C1 segment of cervical spinal cord (tissue), 14 donors: ENCODE measurements at places on chromosomes 5 and 9.

GRCh38 chr9:18739127-18739526 lies 265.2 kb downstream of the ADAMTSL1 start:
- no peak for DNase-seq

GRCh38 chr5:124733329-124733650 lies 13.1 kb downstream of the ZNF608 start:
- no peak for DNase-seq

- DNase-seq = no peak
Observed at GRCh38 chr5:179923436-179923835, 15.7 kb upstream of the TBC1D9B start.

DNA sequence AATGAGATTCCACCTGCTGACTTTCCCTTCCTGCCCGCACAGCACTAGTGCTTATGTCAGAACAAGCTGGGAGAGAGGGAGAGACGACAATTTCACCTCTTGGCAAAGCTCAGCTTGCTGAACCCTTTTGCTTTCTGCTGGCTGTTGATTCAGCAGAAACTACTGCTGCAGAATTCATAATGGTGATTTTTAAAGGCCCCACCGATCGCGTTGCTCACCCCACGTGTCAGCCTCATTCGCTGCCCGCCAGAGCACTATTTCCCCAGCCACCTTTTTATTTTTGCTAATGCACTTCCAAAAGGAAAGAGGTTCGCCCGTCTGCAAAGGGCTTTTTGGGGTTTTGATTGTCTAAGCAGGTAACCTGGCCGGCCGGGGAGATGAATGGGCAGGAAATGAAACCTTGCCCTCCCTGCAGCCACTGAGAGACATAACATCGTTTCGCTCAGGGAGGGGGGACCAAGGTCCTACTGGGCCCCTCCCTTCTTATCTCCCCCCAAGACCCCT lies 1.3 kb downstream of the PPP2R2B start:
- peak; percentile 9 for DNase-seq

DNA sequence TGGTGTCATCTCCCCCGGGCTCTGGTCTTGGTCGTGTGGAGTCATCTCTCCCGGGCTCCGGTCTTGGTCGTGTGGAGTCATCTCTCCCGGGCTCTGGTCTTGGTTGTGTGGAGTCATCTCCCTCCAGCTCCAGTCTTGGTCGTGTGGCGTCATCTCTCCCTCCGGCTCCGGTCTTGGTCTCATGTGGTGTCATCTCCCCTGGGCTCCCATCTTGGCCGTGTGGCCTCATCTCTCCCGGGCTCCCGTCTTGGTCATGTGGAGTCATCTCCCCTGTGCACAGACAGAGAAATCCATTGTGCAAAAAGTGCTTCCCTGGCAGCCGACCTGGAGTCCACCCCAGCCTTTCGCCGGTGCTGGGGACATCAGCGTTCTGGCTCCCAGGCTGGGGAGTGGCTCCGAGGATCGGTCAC lies 91.1 kb upstream of the CACNA1B start:
- DNase-seq = no peak

DNA sequence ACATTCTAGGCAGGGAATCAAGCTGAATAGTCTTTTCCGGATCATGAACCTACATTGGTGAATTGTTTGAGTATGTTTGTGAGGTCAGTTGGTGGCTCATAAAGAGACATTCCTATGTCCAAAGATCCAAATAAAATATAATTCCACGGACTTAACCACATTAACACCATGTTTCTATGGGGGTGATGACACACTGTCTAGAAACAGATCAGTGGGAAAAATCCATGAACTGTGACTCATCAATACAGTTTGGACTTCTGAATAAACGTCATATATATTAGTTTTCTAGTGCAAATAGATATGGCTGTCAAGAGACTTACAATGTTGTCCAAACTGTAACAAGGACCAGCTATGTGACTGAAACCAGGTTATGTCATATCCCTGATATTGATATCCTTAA lies 509.9 kb upstream of the TYRP1 start:
- DNase-seq = no peak

GRCh38 chr9:37005517-37006140 lies 28.4 kb downstream of the PAX5 start:
- DNase-seq = no peak

DNA sequence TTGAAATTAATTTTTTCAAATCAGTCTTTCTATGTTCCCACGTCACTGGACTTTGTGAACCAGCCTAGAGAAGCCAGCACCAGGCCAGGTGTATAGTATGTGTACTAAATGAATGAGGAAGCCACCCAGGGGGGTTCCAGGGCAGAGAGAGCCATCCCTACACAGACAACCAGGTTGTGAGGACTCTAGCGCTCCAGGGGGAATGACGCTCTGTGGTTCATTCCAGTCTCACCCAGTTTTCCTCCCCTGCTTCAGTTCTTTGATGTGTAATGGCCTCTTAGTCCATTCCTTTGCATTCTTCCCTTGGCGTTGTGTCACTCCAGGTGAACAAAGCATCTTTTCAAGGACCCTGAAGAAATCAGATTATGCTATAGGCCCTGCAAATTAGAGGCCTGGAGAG lies 330.6 kb downstream of the NSG2 start:
- DNase-seq = no peak

DNA sequence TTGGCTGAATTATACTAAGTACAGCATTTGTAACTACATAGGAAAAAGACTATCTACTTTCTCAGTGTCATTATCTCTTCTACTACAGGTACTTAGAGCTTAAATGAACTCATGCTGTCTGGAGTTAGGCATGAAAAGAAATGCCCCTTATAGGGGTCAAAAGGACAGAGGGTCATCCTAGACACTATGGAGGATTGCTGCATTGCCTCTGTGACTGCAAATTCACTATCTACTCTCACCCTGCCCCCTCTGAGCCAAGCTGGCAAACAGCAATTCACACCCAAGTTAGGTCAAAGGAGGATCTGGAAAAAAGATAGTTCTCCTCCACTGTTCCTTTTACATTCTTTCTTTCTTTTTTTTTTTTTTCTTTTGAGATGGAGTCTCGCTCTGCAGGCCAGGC lies 36.7 kb downstream of the ANKRD31 start:
- DNase-seq = no peak

DNA sequence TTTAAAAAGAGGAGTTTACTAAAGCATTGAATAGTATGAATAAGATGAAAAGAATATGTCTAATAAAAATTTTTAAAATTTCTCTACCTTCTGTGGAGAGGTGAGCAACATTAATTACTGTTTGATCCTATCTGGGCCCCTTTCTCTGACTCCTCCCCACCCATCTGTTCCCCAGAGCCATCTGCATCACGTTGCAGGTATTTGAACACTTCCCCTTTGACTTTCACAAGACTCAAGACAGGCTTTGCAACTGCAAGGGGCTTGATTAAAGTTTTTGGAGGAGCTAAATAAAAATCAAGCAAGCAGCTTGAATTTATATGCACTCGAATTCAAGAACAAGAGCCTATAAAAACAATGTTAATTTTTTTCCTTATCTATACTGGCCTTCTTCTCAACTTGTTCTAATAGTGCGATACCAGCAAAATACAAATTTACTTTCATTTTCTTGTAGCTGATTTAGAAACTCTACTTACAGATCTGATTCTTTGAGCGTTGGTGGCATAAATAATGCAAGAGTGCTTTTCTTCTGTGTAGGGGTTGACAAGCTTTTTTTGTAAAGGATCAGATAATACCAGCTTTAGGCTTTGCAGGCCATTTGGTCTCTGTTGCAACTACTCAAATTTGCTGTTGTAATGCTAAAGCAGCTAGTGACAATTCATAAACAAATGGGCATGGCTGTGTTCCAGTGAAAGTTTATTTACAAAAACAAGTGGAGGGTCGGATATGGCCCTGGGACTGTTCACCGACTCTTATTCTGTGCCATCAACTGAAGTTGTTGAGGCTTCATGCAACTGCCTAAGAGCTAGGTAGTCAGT lies 21.2 kb downstream of the TXNDC8 start:
- DNase-seq = no peak

DNA sequence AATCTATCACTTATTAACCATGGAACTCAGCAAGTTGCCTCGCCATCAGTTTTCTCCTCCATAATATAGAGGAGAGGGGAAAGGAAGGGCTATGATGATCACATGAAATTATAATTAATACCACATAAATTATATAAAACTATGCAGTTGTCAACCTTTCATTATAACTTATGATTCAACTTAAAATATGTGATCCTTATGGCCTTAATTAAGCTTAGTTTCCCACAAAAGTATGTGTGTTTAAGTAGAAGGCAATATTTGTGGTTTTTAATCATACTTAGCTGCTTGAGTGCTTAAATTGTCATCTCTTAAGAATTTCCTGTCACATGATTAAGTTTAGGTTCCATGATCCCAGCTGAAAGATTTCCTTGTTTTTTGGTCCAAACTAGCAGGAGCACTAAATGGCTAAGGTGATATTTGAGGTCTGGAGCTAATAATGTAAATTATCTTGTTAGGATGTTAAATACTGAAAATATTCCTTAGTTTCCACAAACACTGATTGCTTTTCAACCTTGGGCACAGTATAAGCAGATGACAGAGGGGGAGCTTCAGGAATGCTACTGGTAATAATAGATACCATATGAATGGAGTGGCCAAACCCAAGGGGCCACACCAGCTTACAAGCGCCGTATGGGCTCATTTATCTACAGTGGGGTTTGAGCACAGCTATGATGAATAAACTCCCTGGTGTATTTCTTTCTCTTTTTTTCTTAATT lies 26.4 kb upstream of the F2R start:
- no peak for DNase-seq

DNA sequence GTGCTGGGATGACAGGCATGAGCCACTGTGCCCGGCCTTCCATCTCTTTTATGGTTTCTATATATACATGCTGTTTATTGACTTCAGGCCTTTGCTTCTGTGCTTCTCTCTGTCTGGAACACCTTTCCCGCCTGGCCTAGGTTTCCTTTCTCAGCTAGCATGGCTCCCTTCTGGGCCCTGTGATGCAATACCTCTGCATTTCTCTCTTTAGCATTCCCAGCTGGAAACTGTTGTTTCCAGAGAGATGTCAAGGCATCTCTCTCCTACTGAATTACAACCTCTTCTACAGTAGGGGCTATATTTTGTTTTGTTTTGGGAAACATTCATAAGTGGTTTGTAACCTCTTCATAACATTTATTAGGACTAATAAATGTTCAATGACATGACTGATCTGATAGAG lies 57.1 kb downstream of the RPS23 start:
- DNase-seq = no peak

DNA sequence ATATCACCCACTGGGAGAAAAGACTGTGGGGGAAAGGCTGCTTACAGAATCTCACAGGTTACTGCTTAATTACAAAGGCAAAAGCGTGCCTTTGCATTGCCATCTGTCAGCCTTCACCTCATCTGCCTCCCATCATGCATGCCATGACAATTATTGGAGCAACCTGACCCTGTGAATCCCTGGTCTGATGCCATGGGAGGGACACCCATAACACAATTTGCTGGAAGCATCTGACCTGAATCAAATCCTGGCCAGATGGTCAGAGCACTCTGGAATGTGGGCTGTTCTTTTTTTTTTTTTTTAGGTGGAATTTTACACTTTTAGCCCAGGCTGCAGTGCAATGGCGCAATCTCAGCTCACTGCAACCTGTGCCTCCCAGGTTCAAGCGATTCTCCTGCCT lies 11.6 kb upstream of the RETREG1 start:
- DNase-seq = no peak

DNA sequence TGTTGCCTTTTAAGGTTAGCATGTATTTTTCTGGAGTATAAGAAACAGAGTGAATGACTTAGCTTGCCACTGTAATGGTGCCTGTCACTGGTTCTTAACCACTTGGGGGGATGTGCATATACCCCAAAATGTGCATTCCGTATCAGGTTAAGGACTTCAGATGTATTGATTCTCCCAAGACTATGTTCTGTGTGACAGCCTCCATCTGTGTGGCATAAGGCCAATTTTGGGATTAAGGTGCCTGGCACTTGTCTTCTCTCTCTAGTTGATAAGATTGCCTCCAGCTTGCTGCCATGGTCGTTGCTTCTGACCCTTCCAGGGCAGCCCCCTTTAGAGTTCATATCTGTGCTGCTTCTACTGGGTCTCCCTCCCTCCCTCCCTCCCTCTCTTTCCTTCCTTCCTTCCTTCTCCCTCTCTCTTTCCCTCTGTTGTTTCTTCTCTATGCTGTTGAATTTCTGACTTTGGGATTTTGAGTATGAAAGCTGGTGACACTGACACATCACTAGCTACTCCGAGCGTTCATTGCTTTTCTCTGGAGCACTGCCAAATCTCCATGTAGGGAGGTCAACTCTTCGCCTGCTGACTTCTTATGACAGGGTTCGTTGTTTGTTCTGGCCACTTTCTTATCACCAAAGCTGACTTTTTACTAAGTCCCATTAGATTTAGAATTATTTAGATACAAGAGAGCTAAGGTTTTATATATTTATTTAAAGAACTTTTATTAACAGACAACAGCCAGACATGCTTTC lies 31.0 kb downstream of the TNFAIP8 start:
- DNase-seq = no peak

GRCh38 chr5:69213513-69214215 lies 21.0 kb upstream of the CDK7 start:
- no peak for DNase-seq

GRCh38 chr5:140557136-140557805 lies at the start of gene SRA1:
Gene SRA1 (minus strand): TSS chr5:140557473. CDS start chr5:140557452, 21 bp downstream.
- peak; percentile 39 for DNase-seq

GRCh38 chr9:89418474-89418845 lies 79.5 kb downstream of the SEMA4D start:
- DNase-seq = no peak

GRCh38 chr9:127166111-127166510 lies 43.7 kb upstream of the ANGPTL2 start:
- no peak for DNase-seq

DNA sequence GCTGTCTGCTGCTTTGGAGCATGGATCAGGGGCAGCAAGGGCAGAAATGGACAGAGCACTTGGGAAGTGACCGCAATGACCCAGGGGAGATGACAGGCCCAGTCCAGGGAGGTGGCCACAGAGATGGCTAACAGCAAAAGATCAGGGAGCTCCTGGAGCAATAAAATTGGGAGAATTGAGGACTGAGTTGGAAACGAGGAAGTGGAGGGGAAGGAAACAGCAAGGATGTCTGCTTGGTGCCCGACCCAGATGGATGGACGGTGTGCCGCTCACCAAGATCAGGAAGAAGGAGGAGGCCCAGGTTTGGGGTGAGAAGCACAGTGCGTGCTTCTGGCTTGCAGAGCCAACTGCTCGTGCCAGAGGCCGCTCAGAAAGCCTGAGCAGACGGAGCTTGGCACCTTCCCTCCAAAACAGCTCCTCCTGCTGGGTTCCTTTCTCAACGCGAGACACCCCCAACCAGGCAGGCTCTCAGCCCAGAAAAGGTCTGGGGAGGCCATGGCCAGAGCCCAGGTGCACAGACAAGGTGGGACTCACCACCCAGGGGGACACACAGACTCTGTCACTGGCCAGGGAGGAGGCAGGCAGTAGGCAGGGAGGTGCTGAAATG lies 1.7 kb upstream of the SLC34A1 start:
- DNase-seq = no peak

GRCh38 chr5:28567048-28567447 lies 1528.7 kb upstream of the CDH9 start:
- no peak for DNase-seq
